ENCODE measurements at places on chromosomes 7 and 10.
A peak's percentile ranks its signal among the peaks of the same experiment; 100 is the strongest.

DNA sequence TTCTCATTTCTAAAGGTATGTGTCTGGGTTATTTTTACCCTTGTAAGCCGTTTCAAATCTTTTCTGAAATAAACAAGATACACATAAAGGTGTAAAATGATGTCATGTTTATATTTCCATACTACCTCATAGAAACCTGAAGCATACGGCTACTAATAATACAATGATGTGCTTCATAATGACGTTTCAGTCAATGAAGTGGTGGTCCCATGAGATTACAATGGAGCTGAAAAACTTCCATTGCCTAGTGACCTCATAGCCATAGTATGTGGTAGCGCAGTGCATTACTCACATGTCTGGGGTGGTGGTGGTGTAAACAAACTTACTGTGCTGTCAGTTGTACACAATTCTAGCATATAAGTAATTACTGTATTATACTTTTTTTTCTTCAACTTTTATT, 24.9 kb downstream of the EPDR1 start:
- DNase-seq: no peak

GRCh38 chr10:76649723-76650127, 987.9 kb downstream of the KCNMA1 start:
- DNase-seq: no peak

- no peak for DNase-seq
These were observed at the start of gene PRKG1 for GRCh38 chr10:51074238-51075028. PRKG1 (plus strand) TSS chr10:51074487.

DNA sequence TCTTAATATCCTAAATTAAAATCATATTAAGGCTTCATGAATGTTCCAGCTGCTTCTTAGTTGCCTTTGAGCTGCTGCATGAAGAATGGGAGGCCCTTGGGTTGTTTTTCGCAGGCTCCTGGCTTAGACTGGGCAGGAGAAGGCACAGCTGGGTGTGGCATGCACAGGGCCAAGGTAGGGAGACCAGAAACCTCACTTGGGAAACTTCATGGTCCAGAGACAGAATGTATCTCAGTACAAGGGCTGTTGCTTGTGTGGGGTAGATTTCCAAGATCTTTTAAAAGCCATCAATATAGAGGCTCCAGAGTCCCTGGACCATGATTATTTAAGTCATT, 49.9 kb downstream of the BUB3 start:
- DNase-seq: no peak

- peak; percentile 32 for DNase-seq
These were observed 1.1 kb downstream of the TTYH3 start for GRCh38 chr7:2632733-2633537.

All from stimulated activated CD8-positive, alpha-beta memory T cell treated with anti-CD3 and anti-CD28 coated beads, Interleukin-4, amount 100 ng/mL, for 24 hours (primary cell).